ENCODE measurements at places on chromosomes 6 and 20.

- no peak for DNase-seq
These were observed 57.6 kb upstream of the UNC93A start for GRCh38 chr6:167233490-167233889.

DNA sequence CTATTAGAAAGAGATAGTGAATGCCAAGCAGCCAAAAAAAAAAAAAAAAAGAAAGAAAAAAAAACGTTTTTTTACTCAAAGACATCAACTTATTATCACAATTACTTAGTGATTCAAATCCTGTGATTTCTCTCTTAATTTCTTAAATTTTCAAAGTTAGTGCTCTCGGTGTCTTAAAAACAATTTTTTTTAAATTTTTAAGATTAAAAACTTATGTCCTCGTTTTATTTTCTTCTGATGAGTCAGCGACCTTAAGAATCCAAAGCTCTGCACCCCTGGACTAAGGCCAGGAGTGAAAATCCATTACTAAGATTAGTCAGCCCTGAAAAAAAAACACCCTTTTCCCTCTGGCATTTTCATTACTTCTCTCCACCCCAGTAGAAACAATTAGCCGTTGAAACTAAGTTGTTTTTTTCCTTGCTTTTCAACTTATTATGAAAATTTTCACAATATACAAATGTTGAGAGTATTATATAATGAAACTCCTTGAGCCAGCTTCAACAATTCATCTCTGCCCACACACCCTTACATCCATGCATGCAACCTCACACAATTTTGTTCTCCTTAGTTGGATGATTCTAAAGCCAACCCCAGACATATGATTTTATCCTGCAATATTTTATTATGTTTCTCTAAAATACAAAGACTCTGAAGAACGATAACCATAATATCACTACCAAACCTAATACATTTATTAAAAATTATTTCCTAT is 85.6 kb upstream of the CARMIL1 start:
- DNase-seq, result no peak

DNA sequence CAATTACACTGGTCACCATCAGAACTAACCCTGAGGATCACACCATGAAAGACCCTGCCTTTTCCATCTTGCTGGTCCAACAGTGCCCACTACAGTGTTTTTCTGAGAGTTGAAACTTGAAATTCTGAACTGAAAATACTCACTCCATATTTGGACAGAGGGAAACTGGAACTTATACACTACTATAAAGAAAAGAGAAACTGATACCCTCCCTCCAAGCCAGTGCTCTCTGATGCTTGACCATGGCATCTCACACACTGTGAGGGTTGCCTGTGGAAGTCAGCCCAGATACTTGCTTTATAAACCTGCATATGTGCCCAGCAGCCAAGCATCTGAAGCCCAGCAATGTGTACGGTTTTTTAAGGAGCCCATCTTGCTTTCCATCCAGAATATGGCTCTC is 108.7 kb downstream of the FOXA2 start:
- DNase-seq, result no peak

- DNase-seq, result no peak
These were observed 920.1 kb upstream of the FLRT3 start for GRCh38 chr20:15257569-15257870.

DNA sequence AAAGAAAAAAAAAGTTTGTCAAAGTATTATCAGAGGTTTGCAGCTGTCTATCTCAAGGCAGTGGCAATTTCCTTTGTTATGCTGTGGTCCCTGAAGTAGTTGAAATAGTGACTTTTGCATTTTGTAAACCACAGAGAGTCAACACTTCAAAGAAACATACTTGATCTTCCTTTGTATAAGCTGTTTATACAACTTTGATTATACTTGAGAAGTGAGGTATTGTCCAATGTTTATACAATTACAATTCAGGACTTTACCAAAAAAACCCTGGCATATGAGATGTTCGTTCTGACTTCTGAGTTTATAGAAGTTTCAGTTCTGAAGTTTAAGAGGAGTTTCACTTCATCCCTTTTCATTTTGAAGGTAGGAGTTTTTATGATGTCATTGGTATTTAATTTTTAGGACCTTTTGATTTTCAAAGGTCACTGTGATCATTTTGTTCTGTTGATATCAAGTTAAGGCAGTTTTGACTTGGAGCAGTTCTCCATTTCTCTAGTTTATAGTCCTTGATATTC is 4.0 kb downstream of the STK4 start:
- DNase-seq, result no peak

DNA sequence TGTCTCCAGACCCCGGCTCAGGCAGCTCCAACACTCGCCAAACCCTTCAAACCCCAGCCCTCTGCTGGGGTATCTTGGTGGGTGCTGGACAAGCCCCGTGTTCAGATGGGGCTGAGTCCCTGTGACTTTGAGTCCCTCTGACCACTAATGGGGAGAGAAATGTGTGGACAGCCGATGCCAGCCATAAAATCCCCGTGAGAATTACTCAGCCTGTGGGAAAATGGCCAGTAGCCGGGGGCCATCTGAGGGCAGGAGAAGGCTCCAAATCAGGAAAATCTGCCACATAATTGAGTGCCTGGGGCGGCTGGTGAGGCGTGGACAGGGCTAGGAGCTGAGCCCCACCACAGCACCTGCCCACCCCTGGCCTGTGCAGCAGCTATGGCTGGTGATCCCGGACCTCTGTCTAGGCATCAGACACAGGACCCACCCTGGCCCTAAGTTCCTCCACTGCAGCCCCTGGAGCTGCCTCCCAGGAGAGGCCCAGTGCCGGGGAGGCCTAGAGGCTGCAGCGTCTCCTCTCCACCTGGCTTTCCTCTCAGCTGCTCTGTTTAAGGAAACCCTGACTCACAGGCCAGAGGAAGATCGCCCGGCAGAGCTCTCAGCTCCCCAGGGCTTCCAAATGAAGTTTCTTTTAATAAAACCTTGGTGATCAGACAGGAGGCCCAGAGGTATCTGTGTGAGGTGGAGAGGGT is 53.7 kb upstream of the SLCO4A1 start:
- no peak for DNase-seq

- DNase-seq, result no peak
These were observed 99.3 kb downstream of the PHF3 start for GRCh38 chr6:63734923-63735322.

GRCh38 chr6:23705697-23706096 is 420.3 kb upstream of the NRSN1 start:
- no peak for DNase-seq

- DNase-seq, result no peak
These were observed 860.4 kb downstream of the EPHA7 start for GRCh38 chr6:92559003-92559402.

DNA sequence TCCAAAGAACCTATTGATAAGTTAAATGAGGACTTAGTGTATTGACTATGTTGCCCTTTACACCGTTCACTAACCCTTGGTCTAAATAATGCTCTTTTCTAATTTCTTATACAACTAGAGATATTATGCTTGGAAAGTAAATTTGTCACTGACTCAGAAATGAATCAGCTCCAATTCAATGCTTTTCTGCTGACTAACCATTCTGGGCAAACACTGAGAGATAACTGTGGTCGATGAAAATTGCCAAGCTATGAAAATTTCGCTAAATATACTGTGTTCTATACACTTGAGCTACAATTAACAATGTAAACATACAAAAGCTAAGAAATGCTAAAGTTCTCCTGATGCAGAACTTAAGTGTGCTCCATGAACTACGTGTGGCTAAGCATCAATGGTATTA is 23.1 kb upstream of the FBXO9 start:
- DNase-seq, result no peak
